AML-193 (cell line): ENCODE measurements at places on chromosomes 6 and 20.

DNA sequence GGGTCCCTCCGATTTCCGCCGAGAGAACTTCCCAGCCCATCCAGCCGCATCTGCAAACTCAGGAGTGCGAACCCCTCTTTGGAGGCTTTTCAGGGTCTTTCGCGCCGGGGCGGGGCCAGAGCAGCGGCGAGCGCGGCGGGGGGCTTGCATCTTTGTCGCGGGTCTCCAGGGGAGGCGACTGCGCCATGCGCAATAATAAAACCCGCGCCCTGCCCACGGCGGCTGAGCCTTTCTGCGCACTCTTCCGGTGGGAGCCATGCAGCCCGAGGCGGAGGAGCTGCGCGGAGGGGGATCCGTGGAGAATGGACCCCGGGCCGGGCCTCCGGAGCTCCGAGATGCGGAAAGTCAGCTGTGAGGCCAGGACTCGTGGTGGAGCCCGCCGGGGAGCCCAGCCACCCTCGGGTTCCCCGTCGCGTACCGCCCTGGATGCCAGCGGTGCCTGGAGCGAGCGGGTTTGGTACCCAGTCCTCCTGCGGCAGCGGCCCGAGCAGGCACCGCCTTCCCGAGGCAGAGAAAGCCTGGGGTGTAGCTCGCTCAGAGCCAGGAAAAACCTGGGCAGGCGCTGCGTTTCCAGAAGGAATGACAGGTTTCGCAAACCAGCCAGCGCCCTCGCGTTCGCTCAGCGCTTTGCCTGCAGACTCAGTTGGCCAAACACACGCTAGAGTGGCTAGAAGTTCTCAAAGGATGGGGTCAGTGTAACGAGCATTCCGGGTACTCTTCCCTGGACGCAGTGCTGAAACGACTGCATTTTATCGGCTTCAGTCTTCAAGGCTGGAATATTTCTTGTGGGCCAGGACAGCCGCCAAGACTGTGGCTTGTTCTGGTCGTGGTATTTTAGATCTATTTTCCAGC, 1.2 kb downstream of the AKAP12 start:
- no peak for DNase-seq

GRCh38 chr6:10441004-10441654, 26.3 kb upstream of the TFAP2A start:
- DNase-seq, result peak; percentile 50

GRCh38 chr6:116405652-116406356, 35.1 kb downstream of the DSE start:
- DNase-seq, result no peak

DNA sequence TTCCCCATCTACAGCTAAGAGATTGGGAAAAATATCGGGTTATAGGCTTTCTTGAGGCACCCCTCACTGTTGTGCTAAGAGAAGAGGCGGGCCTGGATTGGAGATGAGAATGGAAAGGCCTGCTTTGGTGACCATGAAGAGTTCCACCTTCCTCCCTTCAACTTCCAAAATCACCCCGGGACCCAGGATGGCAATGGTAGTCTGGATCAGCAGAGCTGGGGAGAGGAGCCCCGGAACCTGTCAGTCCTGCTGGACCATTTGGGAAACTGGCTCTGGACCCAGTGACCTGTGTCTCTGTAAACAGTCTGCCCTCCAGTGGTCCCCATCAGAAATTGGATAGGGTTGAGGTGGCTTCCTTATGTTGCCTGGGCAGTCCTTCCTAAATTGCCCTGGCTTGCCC, 1085.6 kb downstream of the KHDRBS2 start:
- DNase-seq, result no peak

GRCh38 chr6:15264412-15264811, 18.5 kb downstream of the JARID2 start:
- DNase-seq, result no peak

DNA sequence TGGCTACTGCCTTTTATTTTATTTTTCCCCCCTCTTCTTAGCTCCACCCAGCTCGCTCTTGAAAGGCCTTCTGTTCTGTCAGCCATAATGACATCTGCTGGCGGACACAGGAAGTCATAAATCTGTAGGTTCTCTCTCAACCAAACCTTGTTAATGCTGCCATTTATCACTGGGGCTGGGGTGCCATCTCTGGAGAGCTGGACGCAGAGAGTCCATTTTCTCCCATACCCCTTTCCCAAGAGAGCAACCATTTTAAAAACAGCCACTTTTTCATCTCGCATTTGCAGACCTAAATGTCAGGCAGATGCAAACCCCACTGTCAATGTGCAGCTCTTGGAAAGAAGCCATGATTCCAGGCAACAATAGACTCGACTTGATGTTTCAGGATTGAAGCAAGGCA, 13.0 kb upstream of the TSHZ2 start:
- no peak for DNase-seq

GRCh38 chr6:145277358-145278086, 457.8 kb downstream of the EPM2A start:
- DNase-seq, result no peak

DNA sequence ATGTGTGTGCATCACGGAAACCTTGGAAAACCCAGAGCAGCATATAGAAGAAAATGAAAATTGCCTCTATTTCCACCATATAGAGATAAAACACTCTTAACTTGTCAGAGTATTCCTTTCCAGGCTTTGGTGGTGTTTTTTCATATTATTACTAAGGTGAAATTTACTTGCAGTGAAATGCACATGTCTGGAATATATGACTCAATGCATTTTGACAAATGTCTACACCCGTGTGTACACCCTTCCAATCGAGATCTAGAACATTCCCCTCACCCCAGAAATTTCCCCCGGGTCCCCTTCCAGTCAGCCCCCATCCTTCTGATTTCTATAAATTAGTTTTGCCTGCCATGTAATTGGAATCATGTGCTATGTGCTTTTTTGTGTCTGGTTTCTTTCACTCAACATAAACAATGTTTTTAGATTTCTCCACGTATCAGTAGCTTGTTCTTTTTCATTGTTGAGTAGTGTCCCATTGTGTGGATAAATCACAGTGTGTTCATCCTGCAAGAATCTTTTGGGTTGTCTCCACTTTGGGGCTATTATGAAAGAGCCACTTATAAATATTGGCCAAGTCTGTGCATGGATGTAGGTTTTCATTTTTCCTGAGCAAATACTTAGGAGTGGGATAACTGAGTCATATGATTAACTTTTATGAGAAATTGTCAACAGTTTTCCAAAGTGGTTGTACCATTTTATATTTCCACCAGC, 19.9 kb upstream of the PREX1 start:
- DNase-seq, result no peak

- DNase-seq, result no peak
Observed at GRCh38 chr6:134795691-134796090, 154.2 kb downstream of the ALDH8A1 start.

GRCh38 chr6:127483399-127484055, 24.3 kb upstream of the KIAA0408 start:
- no peak for DNase-seq

DNA sequence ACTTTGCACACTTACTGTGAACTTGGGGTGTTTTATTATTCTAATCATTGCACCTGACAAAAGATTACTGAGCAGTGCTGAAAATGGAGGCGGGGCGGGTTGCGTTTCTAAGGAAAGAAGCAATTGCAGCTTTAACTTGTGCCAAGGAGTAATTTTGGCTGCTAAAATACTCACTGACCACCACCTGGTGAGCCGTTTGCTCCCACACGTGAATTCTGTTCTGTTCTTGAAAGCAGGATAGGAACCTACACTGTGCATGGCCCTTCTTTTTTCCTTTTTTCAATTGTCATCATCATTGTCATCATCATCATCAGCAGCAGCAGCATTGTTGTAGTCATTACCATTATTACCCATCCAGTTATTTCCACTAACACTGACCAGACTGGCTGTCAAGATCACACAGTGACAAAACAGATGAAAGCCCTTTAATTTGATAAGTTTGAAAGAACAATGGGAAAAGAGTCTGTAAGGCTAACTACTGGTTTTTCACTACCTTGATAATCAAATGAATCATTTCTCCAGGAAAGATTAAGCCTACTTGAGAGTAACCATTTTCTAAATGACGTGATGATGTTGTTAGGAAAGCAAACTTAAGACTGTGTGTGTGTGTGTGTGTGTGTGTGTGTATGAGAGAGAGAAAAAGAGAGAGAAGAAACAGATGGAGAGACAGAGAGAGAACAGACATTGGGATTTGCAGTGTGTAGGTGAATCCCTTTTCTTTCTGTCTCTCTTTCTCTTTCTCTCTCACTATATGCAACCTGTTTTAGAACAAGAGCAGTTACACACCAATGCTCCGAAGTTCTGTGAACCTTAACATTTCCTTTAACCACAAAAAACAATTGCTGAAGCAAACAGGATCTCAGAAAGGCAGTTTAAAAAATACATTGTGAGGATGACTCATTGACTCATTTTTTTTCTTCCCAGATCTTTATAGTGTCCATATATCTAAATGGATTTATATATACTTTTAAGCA, 3.8 kb downstream of the RIPOR2 start:
- DNase-seq, result no peak

GRCh38 chr6:34093854-34094430, 51.9 kb downstream of the GRM4 start:
- no peak for DNase-seq

DNA sequence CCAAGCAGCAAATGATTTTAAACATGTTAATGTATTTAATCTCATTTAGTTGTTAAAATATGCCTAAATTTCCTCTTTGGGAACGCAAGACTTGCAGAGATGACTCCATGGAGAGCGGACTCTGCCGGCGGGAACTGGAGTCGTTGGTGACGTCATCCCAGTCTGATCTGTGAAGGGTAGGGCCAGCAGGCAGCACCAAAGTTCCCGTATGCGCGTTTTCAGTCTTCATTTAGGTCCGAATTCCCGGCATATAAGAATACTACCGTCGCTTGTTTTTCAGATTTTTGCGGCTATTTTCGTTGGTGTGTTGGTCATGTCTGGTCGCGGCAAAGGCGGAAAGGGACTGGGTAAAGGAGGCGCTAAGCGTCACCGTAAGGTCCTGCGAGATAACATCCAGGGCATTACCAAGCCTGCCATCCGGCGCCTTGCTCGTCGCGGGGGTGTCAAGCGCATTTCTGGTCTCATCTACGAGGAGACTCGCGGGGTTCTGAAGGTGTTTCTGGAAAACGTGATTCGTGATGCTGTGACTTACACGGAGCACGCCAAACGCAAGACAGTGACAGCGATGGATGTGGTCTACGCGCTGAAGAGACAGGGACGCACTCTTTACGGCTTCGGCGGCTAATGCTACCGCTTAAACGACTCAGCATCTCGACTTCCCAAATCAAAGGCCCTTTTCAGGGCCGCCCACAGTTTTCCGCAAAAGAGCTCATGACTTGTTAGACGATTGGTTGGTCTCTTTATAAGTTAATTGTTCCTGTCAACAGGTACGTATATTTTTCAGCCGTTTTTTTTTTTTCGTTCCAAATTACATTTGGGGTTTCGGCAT, 117.3 kb downstream of the HFE start:
- DNase-seq, result no peak

- no peak for DNase-seq
Observed at GRCh38 chr6:1263850-1264377, 48.0 kb upstream of the FOXQ1 start.

DNA sequence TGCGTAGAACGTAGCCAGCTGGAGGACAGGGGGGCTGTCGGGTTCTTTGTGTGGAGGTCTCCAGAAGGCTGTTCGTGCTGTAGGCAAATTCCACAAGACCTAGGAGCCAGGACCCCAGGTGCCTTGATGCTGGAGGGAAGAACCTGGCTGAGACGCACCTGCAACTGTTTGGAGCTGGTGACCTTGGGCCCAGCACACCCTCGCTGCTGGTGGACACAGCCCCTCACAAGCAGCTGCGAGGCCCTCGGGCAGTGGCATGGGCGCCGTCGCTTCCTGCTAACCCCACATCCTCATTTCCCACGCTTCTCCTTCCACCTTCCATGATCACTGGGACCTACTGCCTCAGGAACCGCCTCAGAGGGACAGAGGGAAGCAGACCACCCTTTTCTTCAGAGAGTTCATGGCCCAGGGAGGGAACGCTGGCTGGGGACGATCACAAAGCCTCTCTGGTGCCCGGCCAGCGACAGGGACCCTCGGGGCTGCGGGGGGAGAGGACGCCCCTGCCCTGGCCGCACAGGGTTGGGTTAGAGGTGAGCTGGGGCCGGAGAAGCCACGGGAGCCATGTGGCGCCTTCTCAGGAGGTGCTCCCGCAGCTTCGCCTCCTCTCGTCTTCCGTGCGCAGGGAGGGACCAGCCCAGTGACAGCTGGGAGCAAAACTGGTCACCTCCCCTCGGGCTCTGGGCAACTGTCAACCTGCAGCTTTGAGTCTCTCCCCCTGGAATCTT, 18.4 kb downstream of the DLL1 start:
- DNase-seq, result no peak

- no peak for DNase-seq
Observed at GRCh38 chr6:16972535-16972934, 129.3 kb upstream of the STMND1 start.
